ENCODE measurements at places on chromosomes 3 and 15. TPM values are rescaled to one million over a fixed set of nuclear protein-coding genes. Genes with fewer than 3 reads are reported as not detected.

DNA sequence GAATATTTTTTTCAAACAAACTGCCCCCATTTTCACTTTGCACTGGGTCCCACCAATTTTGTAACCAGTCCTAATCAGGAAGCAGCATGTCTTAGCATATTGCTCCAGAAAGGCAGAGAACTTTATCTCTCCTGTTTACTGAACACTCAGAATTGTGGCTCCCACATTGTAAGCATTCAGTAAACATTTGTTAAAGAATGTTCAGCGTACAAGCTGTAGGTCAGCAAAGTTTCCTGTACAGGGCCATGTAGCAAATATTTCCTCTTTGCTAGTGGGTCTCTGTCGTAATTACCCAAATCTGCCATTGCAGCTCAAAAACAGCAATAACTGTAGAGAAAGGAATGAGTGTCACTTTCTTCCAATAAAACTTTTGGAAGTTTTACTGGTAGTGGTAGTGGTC lies 393.3 kb downstream of the GRM7 start:
- DNase-seq: no peak

DNA sequence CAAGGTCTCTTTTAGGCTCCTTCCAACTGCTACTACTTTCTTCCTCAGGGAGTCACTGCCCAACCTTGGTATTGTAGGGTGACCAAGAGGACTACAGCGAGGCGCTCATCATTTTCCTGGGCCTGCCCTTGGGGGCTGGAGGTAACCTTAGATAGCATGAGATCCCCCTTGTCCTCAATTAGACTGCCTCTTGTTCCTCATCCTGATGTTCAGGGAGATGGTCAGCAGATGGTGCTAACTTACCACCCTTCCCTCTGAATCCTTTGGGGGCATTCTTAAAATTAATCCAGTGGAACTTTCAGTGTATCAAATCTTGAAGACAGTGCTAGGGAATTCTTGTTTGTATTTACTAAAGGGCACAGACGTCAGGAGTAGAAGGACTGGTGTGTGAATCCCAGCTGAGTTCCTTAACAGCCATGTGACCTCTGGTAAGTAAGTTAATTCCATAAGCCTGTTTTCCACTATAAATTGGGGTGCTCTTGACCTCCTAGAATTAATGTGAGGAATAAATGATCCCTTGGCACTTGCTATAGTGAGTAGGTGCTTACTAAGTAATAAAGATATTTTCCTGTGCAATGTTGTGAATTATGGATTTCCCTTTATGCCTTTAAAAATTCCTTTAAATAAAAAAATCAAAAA lies 4.1 kb upstream of the CLPX start:
- DNase-seq: no peak

- no peak for DNase-seq
Measured at GRCh38 chr3:151721294-151721693, 12.4 kb upstream of the AADACL2 start.

DNA sequence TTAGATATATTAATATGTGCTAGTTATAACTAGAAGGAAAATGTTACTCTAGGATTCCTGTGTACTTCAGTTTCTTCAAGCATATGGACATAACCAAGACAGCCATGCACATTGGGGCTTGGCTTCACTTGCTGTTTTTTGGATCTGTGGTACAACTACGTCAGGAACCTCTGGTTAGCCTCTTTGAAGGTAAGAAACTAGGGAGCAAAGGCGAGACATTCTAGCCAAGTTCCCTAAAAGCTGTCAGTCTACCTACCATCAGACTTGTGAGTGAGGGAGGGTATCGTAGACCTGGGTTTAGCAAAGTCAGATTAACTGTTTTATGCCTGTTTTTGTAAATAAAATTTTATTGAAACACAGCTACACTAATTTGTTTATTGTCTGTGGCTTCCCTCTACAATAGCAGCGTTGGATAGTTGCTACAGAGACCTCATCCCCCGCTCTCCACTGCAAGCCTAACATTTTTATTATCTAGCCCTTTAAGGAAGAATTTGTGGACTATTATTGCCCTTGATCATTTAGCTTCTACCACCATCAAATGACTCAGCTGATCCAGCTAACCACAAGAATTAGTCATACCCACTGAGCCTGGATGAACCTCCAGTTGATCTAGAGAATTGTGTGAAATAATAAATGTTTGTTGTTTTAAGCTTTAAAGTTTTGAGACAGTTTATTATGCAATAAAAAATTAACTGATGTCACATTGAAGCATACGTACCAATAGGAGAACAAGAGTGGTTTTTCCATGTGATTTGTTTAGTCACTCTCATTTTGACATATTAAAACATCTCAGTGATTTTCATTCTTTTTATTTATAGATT lies 58.1 kb downstream of the RSRC1 start:
- no peak for DNase-seq

- DNase-seq: no peak
Measured at GRCh38 chr3:123678108-123678511, 93.3 kb upstream of the HACD2 start.

Gene SLC6A20
- total RNA-seq: not detected

DNA sequence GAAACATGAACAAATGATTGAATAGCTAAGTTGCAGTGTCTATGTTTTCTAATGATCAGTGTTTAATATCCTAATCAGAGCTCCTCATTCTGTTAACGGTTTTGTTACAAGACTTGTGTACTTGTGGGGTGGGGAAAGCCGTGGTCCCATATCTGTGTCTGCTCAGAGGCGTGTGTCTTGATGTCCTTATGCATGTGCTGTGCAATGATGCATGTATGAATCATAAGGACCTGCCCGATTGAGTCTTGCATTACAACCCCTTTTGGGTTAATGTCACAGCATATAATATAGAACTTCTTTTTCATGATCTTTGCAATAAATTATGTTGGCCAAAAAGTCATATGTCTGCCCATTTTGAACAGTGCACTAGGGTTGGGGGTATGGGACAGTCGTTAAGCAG lies 233.4 kb downstream of the ITPR1 start:
- DNase-seq: no peak

DNA sequence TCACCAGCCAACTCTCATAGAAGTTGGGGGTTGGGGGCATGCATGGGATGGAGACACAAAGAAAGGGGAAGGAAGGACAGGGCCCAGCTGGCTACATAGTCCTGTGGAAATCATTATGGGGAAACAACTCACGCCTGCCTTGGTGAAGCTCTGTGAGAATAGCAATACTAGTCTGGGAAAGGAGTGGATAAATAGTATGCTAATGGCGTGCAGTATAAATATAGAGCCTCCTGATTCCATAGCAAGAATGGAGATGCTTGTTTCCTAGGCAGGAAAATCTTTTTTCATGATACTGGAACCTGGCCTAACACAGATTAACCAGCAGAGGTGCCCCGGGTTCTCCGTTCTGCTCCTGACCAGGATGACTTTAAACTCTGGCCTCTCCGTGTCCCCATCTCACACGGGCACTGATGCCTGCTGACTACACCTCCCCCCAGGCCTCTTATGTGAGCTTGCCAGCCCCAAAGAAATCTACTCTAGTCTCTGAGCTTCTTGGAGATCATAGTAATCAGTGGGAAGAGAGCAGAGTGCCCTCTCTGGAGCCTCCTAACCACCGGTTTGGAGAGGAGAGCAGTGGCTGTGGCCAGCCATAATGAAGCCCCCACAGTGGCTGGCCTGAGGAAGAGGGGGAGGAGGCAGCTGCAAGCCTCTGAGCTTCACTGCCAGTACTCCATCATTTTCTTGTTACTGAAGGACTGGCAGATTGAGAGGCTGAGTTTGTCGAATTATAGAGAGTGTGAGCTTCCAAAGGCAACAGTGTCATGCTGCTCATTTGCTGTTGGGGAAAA lies 355.0 kb upstream of the SEMA6D start:
- no peak for DNase-seq

DNA sequence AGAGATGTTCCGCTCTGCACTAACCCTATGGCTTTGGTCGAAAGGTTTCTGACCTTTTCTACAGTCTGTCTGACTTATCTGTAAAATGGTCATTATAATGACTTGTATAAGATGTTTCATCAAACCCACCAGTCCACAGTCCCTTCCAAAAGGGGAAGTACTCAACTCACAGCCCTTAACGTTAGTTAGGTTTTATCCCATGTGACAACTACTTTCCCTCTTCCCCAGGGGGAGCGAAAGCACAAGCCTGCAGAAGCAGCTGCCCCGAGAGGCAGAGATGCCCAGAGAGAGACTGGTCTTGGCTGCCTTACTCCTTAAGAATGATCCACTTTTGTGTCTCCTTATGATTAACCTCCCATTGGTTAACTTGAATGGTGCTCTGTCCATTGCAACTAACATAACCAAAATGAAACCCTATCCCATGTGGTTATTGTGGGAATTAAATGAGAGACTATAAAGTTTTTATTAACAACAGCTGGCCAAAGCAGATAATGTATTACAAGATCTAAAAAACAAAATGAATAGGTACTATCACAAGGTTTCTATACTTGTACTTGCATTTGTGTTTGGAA lies 6.4 kb downstream of the ASTE1 start:
- DNase-seq: no peak

GRCh38 chr3:129783470-129783869 lies 110.0 kb downstream of the TMCC1 start:
- DNase-seq: no peak
